NCI-H1105 (cell line): ENCODE measurements at places on chromosomes 5 and 9.

DNA sequence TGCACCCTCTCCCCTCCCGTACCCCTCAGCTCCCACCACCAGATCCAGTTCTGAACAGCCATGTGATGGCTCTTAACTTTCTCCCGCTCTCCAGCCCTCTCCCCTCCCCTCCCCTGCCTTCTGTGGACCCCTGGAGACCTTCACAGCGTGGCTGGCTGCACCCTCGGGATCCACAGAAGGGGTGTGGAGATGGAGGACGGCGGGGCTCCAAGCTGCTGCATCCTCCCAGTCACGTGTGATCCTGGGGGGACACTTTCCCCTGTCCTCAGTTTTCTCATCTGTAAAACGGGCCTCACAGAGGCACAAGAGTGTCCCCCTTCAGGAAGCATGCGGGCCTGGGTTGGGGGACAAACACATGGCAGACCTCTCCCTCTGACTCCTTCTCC is 276.0 kb upstream of the MVB12B start:
- no peak for DNase-seq

- DNase-seq = no peak
These were observed 10.9 kb downstream of the CCDC127 start for GRCh38 chr5:206927-207536.

DNA sequence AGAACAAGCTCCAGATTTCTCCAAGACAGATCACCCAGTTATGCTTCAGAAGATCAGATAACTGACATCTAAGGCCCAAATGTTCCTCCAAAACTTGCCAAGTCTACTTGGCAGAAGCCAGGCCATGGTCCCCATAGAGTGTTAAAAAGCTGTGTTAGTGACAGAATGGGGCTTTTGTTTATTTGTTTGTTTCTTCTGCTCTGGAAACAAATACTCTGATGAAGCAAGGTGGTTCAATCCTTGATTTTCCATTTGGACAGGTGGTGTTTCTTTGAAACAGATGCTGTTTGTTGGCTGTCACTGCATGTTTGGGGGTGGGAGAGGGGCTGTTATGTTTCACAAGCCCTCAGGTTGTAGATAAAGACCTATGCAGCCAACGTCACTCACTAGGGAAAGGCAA is 264.0 kb downstream of the FAM114A2 start:
- no peak for DNase-seq

DNA sequence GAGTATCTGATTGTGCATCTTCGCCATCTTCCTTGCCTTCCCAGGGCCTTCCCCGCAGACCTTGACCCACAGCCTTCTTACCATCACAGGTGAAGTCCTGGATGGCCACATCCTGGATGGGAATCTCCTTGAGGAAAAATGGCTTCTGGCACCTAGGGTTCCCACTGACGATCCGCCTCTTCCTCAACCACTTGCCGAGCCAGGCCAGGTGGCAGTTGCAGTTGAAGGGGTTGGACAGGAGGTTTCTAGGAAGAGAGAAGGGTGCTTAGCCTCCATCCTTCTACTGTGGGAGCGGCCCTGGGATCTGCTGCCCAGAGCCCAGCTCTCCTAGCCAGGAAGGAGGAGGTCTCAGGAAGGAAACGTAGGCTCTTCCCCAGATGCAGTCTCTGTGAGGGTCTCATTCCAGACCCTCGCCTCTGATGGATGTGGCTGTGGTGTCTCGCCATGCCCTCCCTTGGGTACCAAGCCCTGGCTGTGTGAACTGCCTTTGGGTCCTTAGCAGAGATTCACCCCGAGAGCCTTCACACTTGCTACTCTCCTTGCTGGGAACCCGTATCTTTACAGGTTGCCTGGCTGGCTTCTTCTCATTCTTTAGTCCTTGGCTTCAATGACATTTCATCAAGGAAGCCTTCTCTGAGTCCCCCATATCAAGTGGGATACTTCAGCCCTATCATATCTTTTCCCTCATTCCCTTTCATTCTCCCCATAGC is 170.4 kb upstream of the PANK3 start:
- no peak for DNase-seq

GRCh38 chr5:128538250-128539037 is 399 bp upstream of the FBN2 start:
- DNase-seq = no peak

- no peak for DNase-seq
These were observed 102.5 kb upstream of the SREK1 start for GRCh38 chr5:66041627-66042026.

DNA sequence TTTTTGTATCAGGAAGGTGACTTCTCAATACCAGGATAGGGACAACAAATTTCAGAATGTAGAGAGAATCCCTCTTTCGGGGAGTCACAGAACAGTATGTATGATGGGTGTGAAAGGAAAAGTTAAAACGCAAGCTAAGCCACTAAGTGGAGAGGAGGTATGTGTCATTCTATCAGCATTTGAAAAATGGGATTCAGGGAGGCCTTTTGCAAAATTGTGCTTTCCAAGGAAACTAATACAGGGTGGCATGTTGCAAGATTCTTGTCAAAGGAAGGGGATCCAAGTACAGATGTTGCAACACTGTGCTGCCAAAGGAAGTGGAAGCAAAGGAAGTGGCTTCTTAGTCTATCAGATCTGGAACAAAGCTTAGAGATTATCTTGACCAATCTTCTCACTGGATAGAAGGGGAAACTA is 12.6 kb upstream of the TNIP1 start:
- DNase-seq = no peak

DNA sequence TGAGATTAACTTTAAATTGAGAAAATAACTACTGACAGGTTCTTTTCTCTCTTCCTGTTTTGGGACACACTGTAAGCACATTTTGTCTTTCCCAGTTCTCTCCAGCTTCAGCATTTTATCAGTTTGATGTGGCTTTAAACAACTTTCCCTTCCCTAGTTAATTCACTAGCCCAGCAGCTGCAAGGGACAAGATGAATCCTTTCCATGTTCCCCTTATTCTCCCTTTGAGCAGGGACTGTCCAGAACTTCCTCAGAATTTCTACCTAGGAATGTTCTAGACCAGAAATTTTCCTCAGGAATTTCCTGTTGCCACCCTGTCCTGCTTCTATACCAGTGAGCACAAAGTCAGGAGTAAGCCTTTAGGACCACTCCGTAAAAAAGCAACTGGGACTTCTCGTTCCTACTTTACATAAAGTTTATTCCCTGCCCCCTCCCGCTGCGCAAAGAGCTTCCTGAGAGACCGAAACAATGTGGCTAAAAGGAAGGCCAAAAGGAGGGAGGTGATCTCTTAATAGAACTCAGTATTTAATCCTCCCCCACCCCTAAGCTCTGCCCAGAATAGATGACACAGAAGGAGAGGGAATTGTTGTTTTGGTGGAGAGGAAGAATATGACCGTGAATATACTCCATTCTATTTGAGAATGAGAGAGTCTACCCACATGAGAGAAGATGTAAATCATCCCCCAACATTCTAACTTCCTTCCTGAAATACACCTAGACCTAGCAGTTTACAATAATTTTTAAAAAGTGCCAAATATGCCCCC is 61.9 kb downstream of the GLIS3 start:
- no peak for DNase-seq

GRCh38 chr5:114152656-114153360 is 209.1 kb upstream of the KCNN2 start:
- DNase-seq = no peak

GRCh38 chr9:95383845-95384244 is 66.3 kb upstream of the FANCC start:
- DNase-seq = no peak

DNA sequence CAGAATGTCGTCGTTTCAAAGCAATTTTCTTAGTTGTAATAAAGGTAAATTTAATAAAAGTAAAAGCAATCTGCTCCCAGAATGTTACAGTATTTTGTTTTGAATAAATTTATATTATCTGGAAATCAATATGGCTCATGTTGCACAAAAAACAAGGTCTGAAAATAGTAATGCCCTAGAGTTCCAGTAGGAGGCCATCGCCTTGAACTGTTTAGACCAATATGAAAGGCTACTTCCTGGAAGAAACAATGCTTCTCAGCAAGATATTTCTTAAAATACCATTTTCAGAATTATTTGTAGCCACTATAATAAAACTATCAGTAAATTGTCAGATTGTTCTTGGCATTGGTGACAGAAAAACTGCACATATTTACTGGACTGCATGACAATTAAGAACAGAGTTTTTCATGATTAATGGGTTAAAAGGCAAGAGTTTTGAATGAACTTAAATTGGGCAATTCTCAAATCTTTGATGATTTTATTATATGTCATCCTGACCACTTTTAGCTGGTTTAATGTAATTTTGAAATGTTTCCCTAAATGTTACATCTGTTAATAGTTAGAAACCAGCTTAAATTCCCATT is 153.2 kb downstream of the COMMD10 start:
- DNase-seq = no peak

DNA sequence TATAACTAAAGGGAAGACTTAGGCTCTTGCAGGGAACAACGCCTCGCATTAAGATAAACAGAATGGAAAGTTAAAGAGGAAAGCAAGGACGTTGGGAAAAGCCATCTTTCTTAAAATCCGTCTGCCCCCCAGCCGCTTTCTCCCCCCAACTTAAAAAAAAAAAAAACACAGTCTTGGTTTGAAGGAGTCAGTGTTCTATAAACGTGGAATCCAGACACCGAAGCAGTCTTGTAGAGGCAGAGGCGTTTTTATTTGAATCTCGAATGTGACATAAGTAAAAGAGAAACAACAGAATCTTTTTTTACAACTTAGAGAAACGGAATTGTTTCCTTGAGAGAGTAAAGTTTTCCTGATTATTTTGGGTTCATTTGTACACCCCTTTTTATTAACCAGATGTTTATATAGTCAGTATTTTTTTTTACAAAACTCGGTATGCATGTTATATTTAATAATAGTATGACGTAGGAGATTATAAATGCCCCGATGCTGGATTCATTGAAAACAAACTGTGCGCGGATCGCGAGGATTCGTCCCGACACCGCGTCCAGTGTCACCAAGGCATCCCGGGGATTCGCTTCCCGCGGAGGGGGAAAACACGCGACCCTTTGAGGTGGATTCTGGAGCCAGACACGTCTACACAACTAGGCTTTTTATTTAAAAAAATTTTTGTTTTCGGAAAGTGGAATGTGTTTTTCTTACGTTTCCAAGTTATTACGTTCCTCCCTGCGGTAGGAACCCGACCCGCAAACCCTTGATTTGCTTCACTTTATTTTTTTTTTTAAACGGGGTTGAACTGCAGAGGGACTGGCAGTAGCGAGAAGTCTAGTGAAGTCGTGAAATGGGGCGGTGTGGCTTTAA is 6.7 kb downstream of the PTCH1 start:
- DNase-seq = no peak

- DNase-seq = no peak
These were observed 6.7 kb downstream of the TMEM174 start for GRCh38 chr5:73179730-73180129.

GRCh38 chr9:125272697-125273096 is 11.1 kb downstream of the GAPVD1 start:
- DNase-seq = no peak

DNA sequence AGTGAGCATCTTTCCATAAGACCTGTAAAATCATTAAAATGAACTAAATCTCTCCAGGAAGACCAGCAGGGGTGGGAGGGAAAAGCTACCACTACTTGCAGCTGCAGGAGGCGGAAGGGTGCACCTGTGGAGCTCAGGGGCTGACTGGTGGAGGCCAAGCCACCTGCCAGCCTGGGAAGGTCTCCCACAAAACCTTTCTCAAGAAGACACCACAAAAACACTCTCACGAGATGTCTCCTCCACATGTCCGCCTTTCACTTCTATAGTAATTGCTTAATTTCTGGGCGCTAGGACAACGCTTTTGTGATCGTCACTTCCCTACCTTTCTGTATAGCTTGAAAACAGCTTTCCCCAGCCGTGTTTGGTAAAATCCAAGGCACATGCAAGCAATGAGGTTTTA is 114.4 kb downstream of the ROR2 start:
- DNase-seq = no peak

GRCh38 chr9:129379181-129379836 is 201.2 kb upstream of the IER5L start:
- no peak for DNase-seq

DNA sequence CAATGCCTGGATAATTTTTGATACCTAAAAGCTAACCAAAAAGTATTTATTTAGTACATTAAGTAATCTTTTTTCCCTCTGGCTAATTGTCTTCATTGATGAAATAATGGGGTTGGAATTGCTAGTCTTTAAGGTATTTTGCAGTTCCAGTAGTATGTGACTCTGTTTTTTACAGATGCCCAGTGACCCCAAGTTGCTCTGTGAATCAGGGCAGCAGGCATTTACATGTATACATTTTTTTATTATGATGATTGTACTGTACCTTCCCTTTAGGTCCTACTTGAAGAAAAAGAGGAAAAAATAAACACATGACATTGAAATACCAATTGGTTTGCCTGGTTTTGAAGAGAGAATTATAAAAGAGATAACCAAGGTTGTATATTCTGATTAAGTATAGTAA is 385.5 kb downstream of the ADGRV1 start:
- DNase-seq = no peak

DNA sequence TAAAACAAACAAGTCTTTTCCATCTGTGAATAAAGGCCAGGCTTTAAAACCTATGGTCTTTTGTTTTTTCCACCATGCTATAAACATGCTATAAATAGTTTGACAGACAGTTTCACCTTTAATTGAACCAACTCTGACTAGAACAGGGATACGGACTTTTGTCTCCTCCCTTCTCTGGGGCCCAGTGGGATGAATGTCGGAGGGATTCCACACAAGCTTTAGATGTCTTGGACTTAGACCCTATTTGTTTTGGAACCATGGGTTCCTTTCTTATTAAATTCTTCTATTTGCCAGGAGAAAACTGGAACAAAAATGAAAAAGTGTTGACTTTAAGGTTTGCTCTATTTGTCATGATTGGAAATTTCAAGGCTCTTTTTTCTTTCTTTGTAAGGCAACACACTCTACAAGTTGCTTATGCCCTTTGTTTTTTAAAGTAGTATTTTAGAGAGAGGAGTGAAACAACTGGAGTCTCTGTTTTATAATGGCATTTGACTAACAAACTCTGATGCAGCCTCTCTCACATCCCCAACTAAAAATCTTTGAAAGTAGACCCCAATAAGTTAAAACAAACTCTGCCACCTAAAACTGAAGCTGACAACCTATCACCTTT is 145.3 kb downstream of the MLLT3 start:
- no peak for DNase-seq

- DNase-seq = peak; percentile 28
These were observed 100.3 kb upstream of the PANK3 start for GRCh38 chr5:168679515-168679920.

GRCh38 chr9:98690686-98691085 is 18.0 kb downstream of the GABBR2 start:
- no peak for DNase-seq

- no peak for DNase-seq
These were observed 39.2 kb downstream of the NEK6 start for GRCh38 chr9:124296796-124297550.

- no peak for DNase-seq
These were observed 262.1 kb downstream of the FANCC start for GRCh38 chr9:95055334-95055850.
